Ovary (tissue), 10 donors: ENCODE measurements at places on chromosomes 4 and X. TPM values are rescaled to one million over a fixed set of nuclear protein-coding genes. Genes with fewer than 3 reads are reported as not detected.

- no peak overlapping the region for H3K27ac ChIP-seq
- H3K27me3 ChIP-seq = no peaks in the 10 kb centered on the region
- DNase-seq = no peak
- no peaks in the 10 kb centered on the region for H3K36me3 ChIP-seq
- no peak overlapping the region for H3K4me3 ChIP-seq
Measured at GRCh38 chr4:179989975-179990374, 2253.2 kb upstream of the TENM3 start.

DNA sequence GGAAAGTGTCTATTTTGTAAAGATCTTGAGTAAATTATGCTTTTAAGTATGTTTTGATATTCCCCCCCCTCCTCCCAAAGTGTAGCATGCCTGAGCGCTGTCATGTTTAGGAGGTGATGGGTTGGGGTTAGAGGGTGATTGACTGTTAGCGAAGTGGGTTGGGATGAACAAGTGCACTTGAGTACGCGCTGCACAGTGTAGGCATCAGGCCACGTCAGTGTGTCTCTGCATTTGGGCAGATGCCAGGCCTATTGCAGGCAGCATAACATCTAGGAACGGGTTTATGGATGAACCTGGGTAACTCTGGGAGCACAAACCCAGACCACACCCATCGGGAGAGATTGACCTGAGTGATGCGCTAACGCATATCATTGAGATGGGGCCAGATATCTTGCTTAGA lies 111.2 kb downstream of the TBL1X start:
- no peak overlapping the region for H3K27ac ChIP-seq
- H3K4me3 ChIP-seq = no peak overlapping the region
- DNase-seq = no peak
- H3K4me1 ChIP-seq = no peaks in the 10 kb centered on the region
- no peaks in the 10 kb centered on the region for H3K36me3 ChIP-seq

GRCh38 chrX:34401411-34401810 lies 255.7 kb downstream of the TMEM47 start:
- H3K27ac ChIP-seq = no peak overlapping the region
- DNase-seq = no peak
- no peak overlapping the region for H3K4me3 ChIP-seq
- H3K27me3 ChIP-seq = no peaks in the 10 kb centered on the region

- H3K27me3 ChIP-seq = no peaks in the 10 kb centered on the region
- H3K36me3 ChIP-seq = no peaks in the 10 kb centered on the region
- H3K4me1 ChIP-seq = no peaks in the 10 kb centered on the region
- no peak overlapping the region for H3K27ac ChIP-seq
- DNase-seq = no peak
Measured at GRCh38 chr4:140450352-140450751, 22.9 kb upstream of the CLGN start.

NUDT6 gene
- total RNA-seq = 7.5 TPM

BMPR1B gene
- total RNA-seq = 7.8 TPM

RLIM gene
- total RNA-seq = 40.6 TPM
